AG04450 (cell line): ENCODE measurements at places on chromosomes 11 and 22.
A peak's percentile ranks its signal among the peaks of the same experiment; 100 is the strongest.

DNA sequence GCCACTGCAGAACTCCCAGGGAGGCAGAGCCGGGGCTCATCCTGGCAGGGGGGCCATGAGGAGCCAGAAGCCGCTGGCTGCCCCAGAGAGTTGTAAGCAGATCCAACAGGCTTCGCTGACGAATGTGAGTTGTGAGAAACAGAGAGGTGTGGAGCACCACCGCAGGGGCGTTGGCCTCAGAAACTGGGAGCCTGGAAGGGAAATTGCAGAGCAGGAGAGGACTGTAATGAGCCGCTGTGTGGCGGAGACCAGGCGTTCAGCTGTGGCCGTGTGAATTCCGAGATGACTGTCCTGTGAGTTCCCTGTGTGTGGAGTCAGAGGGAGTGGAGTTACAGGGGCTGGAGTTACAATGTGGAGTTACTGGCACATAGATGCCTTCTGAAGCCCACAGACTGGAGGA, 27.7 kb upstream of the ETS1 start:
- no peak for DNase-seq

DNA sequence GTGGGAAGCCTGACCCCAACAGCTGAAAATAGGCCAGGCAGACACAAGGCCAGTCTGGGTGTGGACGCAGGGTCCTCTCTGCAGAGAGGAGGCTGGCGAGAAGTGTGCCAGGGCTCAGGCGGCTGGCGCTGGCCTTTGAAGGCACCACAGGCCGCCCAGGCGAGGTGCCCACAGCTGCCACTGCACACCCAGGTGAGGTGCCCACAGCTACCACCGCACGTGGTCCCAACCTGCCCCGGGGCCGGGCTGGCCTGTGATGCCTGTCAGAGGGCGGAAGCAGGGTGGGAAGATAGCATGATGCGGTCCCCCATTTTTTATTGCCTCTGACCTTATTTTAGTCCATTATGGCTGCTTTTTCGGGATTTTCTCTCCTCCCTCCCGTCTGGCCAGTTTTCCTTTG, 1303.9 kb downstream of the BRD1 start:
- DNase-seq = no peak

GRCh38 chr11:125451400-125452124, 44.5 kb downstream of the FEZ1 start:
- DNase-seq = no peak

GRCh38 chr11:8917157-8917825, 6.3 kb downstream of the AKIP1 start:
- peak; percentile 90 for DNase-seq

DNA sequence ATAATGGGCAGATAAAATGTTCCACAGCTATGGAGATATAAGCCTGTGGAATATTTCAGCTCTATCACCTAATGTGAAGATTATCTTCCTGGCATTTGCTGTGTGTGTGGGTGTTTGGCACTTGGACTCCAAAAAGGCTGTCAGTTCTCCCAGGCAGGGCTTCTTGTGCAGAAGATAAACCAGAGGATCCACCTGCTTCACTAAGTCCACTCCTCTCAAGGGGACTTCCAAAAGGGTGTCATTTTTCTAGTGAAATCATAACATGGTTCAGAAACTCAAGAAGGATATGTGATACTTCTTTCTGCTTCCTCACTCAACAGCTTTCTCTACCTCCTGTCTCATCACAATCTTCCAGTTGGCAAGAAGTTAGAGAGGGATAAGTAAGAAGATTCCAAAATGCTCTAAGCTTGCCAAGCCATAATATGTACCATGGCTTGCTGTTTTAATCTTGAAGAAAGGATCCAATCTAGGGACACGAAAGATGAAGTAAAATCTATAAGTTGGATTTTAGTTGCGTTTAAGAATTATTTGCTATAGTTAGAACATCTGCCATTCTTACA, 206.2 kb upstream of the MTMR2 start:
- DNase-seq = no peak

GRCh38 chr11:97990162-97990920, 1030.4 kb upstream of the CNTN5 start:
- DNase-seq = no peak

GRCh38 chr11:127559978-127560377, 559.4 kb upstream of the KIRREL3 start:
- no peak for DNase-seq

DNA sequence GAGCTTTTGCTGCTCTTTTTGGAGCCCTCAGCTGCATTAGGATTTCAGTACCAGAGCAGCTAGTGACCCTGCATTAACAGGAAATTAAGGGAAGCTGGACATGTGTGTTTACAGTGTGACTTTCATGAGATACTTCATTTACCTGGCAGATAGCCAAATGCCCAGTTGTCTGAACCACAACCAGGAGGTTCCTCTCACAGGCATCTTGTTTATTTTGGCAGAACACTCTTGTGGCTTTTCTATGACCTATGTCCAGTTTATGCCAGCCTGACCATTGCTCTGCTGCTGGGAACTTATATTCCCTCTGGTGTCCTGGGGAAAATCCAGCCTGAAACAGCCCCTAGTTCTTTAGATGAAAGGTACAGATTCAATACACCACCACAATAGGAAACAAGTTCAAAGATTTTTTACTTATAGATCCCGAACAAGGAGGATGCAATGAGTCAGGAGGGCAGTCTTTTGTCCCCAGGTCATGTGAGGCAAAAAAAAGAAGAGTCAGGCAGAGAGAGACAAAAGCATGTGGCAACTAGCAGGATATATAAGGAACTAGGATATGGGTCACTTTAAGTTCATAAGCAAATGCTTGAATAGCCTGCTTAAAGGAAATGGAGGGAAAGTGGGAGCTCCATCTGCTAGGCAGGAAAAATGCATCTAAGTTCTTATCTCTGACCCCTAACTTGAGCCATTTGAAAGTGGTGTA, 379.3 kb downstream of the INSC start:
- DNase-seq = no peak

DNA sequence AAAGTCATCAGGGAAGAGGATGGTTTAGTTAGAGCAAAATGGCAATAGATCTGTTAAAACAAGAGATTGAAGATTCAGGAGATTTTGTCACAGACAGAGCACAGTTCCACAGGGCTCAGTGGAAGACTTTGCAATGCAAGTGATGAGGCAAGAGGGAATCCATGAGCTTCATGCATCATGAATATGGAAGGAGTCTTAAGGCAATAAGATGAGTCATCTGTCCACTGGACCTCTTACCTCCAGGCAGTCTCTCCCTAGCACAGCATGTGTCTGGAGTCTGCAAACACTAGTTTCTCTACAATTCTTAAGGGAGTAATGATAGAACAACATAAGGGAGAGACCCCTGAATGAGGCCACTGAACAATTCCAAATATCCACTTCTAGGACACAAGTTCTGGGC, 245.7 kb downstream of the NXPE2 start:
- no peak for DNase-seq

DNA sequence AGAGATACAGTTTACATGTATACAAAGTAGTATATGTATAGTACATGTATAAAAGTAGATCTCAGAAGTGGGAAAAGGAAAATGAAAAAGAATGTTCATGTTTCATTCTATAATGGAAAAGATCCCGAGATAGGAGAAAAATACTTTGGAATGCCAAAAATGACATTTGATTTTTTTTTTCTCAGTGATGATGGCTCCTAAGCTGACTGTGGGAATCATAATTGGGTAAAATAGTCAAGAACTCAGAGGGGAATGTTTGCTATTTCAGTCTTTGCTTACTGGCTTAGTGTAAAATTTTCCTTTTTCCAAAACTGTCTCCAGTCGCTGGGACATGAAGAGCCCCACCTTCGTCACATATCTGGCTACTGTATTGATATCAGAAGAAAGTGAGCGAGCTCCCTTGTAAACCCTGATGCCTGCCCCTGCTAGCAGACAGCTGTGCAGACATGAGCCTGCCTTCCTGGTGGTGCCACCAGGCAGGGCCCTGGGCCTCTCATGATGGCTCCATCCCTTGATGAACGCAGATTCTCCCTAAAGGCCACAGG, 944.6 kb downstream of the NTM start:
- DNase-seq = no peak

DNA sequence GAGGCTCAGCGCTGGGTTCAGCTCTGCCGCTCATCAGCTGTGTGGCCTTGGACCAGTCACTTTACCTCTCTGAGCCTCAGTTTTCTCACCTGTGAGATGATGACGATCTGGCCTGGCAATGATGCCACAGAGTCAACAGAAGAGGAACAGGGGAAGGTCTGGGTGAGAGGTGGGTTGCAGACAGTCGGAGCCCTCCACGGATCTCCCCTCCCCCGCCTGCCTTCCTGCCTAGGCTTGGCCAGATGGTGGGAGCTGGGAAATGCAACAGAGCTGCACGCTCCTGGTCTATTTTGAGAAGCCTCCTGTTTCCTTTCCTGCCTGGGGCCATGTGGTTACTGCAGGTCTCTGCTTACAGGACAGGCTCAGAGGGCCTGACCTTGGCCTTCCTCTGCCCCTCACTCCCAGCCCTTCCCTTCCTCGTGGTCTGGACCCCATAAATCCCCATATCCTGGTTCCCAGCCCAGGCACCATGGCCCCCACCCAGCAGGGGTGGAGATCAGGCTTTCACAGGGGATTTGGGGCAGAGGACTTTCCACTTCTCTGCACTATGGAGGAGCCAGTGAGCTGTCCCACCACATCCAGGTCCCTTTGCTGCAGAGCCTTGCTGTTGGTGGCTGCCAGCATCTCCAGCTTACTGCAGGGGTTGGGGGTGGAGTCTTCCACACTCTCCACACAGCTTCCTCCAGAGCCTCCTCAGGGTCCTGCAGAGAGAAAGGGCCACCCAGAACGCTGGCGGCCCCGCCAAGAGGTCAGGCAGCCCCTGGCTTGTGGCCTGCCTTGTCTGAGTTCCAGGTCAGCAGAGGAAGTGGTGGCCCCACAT, 46.9 kb downstream of the C11orf96 start:
- DNase-seq = no peak

DNA sequence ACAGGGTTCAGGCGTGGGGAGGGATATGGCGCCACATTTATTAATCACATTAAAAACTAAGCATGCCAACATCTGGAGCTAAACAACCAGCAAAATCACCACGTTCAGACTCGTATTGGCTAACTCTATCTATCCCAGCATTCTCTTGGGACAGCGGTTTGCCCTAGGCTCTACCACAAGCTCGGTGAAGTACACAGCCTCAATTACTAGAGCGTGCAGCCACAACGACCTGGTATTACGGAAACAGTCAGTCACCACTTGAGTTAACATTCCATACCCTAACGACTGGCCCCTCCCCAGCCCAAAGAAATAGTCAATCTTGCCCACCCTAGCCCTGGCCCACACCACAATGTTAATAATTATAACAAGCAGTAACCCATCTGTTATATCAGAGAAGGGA, 32.1 kb downstream of the APOL5 start:
- DNase-seq = no peak

GRCh38 chr22:39940757-39941305, 19.4 kb upstream of the TMA7B start:
- no peak for DNase-seq
